ENCODE measurements at places on chromosomes 5 and 9.

DNA sequence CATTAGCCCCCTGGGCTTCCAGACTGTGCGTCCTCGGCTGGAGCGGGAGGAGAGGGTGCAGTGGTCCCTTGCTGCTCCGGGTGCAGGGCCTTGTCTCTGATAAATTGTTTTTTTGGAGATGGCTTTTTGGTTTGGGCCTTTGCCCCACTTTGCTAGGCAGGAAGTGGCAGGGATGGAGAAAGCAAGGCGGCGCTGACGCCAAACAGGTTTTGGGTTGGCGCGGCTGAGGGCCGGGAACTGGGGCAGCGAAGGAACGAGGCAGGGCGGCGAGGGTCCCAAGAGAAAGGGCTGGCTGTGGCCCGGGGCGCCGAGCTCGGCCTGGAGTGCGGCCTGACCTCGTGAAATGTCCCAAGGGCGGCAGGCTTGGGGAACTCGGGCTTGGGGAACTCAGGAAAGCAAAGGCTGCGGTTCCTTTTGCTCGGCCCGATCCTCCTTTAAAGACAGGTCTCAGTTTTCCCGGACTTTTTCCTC is 4.1 kb downstream of the LHX2 start:
- DNase-seq = no peak

DNA sequence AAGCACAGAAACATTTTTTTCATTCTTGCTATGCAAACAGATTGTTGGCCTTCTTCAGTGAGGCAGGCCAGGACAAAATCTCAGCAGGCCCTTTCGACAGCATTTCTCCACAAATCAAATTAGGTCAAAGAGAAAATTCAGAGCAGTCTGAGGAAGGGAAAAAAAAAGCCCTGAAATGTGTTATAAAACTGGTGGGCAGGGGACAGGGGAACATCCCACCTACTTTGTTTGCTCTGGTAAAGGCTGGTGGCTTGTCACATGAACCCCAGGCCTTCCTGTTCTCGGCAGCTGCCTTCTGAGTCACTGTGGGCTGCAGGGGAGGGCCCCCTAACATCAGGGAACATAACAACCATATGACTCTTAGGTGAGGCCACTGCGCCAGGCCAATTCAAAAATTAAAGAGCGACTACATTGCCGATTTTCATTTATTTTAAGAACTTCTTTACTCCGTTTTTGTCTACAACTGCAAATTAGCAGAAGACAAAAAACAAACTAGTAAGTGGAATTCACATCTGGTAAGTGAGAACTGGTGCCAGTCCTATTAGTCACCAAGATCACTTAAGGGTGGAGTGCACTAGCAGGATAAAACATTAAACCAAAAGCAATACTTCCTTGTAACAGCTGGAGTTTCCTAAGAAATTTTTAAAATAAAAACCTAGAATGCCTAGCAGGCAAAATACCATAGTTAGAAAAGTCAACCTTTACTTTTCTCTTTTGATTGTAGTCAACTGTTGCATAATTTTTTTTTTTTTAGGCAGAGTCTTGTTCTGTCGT is 46.2 kb upstream of the DENND4C start:
- DNase-seq = peak; percentile 52

- DNase-seq = no peak
These were observed 12.4 kb downstream of the AHRR start for GRCh38 chr5:333945-334344.

DNA sequence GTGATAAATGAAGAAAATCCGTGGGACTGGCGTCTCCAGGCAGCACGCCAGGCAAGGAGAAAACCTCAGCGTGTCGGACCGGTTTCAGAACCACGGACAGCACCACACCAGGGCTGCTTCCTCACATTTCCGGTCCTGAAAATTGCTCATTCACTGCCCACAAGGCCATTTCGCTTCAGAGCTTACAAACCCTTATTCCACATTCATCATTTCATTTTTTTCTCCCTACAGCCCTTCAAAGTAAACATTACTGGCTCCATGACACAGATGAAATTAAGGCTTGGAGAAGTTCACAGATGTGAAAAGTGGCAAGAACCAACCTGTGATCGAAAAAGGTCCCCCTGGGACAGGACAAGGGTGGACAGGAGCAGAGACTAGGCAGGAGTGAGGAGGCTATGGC is 1.5 kb upstream of the GPRIN1 start:
- peak; percentile 73 for DNase-seq

GRCh38 chr5:147410496-147411358 is 99.1 kb downstream of the DPYSL3 start:
- no peak for DNase-seq

GRCh38 chr9:129287619-129288305 is 109.7 kb upstream of the IER5L start:
- peak; percentile 7 for DNase-seq

Data from pancreas (tissue), 10 donors.